ENCODE measurements at places on chromosomes 16 and 17.

DNA sequence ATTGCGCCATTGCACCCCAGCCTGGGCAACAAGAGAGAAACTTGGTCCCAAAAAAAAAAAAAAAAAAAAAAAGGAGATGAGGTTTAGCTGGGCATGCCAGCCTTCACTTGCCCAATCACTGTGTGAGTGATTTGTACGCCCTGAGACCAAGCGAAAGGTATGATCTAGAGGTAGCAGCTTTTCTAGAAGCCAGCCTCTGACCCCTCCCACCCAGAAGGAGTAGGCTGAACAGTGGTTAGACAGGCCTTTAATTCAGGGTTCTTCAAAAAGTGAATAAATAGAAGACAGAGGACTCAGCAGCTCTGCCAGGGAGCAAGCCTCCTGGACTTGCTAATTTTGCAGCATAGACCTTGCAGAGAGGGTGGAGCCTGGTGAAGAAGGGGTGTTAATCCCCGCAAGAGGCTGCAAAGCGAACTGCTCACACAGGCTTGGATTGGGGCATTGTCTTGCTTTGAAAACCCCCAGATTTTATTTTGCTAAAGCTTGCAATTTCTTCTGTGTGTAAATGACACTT is 7.1 kb upstream of the CYTH1 start:
- no peak for DNase-seq

GRCh38 chr17:29746669-29747068 is 124.0 kb upstream of the CORO6 start:
- DNase-seq = no peak

DNA sequence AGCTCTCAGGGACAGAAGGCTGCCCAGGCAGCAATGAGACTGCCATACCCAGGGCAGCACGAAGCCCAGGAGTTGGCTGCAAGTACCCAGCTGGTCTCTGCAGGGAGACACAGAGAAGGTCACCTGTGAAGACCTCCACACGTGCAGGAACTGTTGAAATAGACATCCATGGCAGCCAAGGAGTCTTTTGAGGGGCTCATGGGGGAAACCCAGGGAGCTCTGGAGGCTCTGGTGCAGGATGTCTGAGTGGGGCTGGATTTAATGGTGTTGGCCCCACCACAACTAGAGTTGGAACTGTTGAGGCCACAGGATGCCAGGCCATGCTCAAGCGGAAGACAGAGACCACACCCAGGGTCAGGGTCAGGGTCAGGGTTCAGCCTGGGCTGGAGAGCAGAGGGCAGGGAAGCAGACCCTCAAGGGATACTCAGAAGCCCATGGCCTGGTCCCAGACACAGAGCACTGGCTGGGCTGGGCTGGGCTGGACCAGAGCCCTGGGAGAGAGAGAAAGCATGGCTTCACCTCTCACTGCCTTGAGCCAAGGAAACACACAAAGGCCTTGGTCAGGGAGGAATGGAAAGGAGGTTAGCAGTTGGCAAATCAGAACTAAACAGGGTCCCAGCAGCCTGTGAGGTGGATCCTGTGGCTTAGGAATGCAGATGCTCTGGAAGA is 21.4 kb downstream of the PITPNM3 start:
- DNase-seq = no peak

GRCh38 chr16:49748322-49748721 is 107.6 kb downstream of the ZNF423 start:
- no peak for DNase-seq

GRCh38 chr16:81814751-81815428 is 35.8 kb downstream of the PLCG2 start:
- DNase-seq = no peak

GRCh38 chr17:50495217-50495823 is 12.9 kb upstream of the MYCBPAP start:
- DNase-seq = no peak

- no peak for DNase-seq
Observed at GRCh38 chr16:87723226-87723623, 42.6 kb downstream of the KLHDC4 start.

DNA sequence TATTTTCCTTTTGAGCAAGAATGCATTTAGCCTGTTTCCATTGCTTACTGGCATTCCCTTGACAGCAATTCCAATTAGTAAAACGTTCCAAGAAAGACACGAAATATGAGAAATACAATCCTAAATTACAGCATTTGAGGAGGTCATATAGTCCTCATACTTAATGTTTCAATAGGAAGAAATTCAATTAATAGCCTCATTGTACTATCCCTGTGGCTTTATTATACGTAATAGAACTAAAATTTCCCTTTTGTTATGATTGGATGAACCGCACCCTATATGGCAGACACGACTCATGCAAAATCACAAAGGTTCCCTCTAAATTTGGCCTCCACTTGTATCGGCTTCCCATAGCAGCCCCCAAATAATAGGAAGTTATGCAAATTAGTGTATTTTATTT is 291.7 kb downstream of the CEP112 start:
- DNase-seq = no peak

- no peak for DNase-seq
Observed at GRCh38 chr16:52817696-52818095, 235.0 kb downstream of the CHD9NB start.

DNA sequence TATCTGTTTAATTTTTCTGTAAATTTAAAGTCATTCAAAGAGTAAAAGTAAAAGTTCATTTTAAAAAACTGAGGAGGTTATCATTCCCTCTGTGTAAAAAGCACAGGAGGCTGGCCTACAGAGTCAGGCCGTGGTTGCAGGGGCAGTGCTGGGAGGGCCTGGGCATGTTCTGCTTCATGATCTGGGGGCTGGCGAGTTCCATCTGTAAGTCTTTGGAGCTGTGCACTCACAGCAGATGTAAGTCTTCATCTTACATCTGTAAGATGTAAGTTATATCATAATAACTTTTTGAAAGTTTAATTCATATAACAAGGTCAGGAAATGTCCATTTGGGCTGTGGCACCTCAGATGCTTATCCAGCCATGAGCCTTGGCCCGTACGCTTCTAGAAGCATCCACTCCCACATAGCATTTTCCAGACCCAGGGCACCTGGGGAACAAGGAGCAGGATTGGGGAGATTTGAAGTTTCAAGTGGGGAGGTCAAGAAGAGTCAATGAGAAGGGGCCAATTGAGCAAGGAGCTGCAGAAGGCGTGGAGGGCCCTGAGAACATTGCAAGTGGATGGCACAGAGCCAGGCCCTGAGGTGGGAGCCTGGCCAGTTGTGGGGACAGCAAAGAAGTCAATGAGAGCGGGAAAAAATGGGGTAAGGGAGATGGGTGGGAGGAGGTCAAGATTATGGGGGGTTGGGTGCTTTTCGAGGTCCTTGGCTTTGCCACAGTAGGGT is 54.1 kb downstream of the TNFRSF13B start:
- no peak for DNase-seq

- no peak for DNase-seq
Observed at GRCh38 chr17:3851461-3852100, 5.5 kb upstream of the NCBP3 start.

DNA sequence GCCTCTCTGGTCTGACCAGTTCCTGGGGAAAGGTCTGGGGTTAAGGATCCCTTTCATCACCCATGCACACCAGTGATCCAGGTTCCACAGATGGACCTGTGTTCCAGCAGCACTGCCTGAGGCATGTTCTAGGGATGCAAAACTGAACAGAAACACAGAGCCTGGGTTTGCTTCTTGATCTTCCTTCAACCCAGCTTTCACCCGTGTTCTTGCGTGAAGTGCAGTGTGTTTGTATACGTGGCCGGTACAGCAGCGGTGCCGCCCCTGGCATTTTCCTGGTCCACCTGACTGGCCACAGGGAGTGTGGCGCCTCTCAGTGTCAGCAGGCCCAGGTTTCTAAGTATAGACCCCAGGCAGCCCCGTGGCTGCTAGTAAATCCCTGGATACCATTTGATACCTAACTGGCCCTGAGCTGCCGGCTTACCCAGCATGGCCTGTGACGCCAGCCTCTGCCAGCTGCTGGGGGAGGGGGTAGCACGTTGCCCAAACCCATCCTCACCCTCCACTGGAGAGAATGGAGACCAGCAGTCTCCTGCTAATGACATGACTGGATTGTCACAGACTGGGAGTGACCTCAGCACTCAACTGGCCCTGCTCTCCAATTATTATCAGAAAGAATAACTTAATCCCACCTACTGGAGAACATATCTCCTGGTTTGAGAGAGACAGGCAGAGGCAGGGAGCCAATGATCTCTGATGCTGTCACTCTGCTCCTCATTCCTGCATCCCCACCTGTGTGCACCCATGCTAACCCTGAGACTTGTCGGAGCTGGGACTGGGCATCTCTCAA is 59.2 kb upstream of the LGALS9 start:
- no peak for DNase-seq

GRCh38 chr17:8430966-8431365 is 4.7 kb upstream of the NDEL1 start:
- DNase-seq = no peak

- no peak for DNase-seq
Observed at GRCh38 chr17:72353502-72353901, 232.7 kb downstream of the SOX9 start.

- no peak for DNase-seq
Observed at GRCh38 chr16:53518550-53519416, 15.8 kb upstream of the AKTIP start.

DNA sequence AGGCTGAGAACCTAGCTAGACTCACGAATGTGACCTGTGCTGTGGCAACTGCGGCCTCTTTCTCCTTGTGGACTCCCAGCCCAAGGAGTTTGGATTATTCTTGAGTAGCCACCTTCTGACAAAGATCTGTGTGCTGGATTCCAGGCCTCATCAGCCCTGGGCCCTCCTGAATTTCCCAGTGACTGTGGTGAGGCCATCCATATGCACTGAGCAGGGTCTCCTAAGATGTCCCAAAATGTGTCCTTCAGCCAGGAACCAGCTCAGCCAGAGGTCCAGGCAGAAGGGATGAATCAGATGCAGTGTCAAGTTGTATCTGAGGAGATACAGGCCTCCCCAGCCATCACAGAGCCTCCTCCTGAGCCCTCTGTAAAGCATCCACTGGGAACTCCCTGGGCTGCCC is 124.5 kb downstream of the CCDC182 start:
- no peak for DNase-seq

DNA sequence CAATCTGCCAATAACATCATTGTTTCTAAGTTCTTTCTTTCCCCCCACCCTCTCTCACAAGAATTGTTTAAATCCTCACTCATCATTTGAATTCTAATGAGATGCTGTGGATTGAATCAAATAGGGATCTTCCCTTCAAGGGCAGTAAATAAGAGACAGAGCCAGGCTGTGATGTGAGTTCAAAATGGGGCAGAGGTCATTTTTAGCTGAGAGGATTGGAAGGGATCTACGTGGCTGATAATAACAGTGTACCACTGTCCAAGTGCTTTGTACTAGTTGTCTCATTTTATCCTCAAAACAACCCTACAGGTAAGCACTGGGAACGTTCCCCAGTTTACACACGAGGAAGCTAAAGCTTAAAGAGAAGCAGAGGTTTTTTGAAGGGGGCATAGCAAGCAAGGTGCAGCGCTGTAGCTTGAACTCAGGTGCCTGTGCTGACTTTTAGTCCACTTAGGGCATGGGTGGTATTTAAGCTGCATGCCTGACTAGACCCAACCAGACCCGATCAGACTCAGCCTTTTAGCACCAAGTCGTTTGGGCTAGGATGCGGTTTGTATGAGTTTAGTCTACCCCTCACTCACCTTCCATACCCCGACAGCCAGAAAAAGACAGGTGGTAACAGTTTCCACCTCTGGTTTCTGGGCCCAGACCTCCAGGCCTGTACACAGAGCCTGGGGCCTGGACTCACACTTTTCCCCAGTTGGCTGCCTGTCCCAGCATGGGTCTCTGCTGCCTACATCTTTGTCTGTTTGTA is 39.2 kb upstream of the CCR7 start:
- DNase-seq = no peak

- DNase-seq = no peak
Observed at GRCh38 chr17:37833237-37833859, 88.5 kb upstream of the HNF1B start.

DNA sequence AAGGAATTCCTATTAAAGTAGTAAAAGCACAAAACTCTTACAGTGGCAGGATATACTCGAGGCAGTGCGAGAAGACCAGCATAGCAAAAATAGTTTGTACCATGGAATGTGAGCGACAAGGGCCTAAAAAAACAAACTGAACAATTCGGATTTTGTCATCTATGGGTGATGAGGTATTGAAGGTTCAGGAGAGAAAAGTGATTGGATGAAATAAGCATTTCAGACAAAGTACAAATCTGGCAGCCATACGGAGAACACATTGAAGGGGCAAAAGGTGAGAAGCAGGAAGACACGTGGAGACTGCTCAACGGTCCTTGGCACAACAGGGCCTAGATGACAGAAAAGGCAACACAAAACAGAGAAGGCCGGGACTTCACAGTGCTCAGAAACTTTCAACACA is 22.5 kb downstream of the MYH10 start:
- DNase-seq = no peak

GRCh38 chr16:85894266-85894665 is 4.7 kb upstream of the IRF8 start:
- DNase-seq = no peak

DNA sequence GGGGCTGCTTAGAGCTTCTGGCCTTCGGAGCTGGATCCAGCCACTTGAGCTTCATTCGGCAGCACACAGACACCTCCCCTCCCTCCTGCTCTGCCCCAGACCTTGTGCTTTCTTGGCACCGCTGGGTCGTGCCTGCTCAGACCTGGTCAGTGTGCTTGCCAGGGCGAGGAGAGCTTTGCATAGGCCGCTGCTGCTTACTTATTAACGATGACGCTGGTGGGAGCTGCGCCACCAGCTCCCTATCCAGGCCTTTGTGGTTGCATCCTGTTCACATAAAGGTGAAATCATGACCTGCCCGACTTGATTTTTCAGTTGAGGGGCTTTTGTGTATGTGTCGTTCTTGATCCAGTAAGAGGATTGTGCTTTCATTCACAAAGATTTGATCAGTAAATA is 101.1 kb downstream of the MSI2 start:
- DNase-seq = no peak

- no peak for DNase-seq
Observed at GRCh38 chr17:391850-392249, 39.2 kb upstream of the RPH3AL start.

GRCh38 chr16:2009164-2009711 is 383 bp downstream of the ZNF598 start:
- no peak for DNase-seq

GRCh38 chr17:17985555-17985954 is 12.9 kb downstream of the DRC3 start:
- no peak for DNase-seq

DNA sequence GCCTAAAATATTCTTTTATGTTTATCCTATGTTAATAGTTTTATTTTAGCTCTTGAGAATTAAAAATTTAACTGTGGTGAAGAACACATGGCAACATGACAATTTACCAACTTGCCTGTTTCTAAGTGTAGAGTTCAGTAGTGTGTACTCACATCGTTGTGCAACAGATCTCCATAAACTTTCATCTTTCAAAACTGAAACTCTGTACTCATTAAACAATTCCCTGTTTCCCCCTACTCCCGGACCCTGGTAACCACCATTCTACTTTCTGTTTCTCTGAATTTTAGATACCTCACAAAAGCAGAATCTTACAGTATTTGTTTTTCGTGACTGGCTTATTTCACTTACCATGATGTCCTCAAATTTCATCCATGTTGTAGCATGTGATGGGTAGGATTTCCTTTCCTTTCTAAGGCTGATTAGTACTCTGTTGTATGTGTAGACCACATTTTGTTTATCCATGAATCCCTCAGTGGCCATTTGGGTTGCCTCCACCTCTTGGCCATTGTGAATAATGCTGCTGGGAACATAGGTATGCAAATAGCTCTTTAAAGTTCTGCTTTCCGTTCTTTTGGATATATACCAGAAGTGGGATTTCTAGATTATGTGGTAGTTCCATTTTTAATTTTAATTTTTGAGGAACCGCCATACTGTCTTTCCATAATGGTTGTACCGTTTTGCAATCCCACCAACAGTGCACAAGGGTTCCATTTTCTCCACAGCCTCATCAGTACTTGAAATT is 17.4 kb downstream of the IST1 start:
- DNase-seq = no peak

All from HS-27A (cell line).